ENCODE measurements at places on chromosomes 6 and 20.

- peak; percentile 46 for DNase-seq
Measured at GRCh38 chr20:362271-363254, 15.7 kb downstream of the NRSN2 start.

DNA sequence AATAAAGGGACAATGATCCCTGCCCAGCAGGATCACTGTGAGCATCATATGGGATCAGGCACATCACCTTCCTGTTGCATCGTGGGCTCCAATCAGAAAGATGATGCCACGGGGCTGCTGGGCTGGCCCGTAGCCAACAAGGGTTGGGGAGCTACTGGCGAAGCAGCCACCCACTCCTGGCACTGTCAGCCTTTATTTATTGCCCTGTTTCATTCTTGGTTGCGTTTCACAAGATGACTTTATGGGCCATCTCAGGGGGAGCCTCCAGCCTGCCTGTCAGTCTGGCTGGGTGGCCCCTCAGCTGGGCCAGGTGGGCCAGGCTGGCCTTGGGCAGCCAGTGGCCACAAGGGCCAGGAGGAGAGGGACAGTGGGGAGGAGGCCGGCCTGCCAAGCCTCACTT lies 17.3 kb downstream of the VSTM2L start:
- no peak for DNase-seq

DNA sequence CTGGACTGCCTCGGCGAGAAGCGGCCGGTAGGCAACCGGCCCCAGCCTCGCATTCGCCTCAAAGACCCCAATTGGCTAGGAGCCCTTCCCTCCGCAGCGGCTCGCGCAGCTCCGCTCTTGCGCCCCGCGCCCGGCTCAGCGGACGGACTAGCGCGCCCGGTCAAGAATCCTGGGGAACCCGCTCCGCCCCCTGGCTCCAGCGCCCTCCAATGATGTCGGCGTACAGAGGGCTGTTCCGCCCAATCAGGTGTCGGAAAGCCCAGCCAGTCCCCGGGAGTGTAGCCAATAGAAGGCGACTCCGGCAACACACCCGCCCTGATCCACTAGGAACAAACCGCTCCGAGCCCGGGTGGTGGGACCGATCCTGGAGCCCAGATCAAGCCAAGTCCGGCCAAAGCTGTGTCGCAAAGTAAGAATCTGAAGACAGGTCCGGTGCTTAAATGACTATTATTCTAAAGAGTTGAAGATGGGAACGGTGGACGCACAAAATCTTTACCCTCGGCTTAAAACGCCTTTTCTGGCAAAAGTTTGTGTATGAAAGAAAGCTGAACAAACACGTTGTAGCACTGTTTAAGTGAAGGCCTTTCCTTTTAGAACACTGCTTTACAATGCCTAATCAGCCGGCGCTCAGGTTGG lies 132.2 kb downstream of the OGFRL1 start:
- DNase-seq = peak; percentile 36

- DNase-seq = peak; percentile 92
Measured at GRCh38 chr6:14857501-14857900, 388.4 kb upstream of the JARID2 start.

GRCh38 chr6:168670401-168670985 lies 229.5 kb downstream of the SMOC2 start:
- no peak for DNase-seq

GRCh38 chr20:39107741-39108140 lies 145.6 kb downstream of the DHX35 start:
- no peak for DNase-seq

DNA sequence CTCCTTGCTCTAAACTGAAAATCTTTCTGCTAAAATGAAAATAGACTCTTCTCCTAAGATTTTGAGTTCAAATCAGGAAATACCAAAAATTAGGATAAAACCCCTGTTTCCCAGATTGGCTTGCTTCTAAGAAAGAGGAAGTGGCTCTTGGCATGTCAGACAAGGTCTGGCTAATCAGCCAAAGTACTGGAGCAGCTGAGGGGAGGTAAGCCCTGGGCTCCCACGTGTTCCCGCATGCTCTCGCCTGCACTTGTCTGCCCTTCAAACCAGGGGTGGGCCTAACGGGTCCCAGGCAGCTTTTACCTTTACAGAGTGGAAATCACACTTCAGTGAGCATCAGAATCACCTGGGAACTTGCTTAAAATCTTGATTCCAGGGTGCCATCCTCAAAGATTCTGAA lies 43.2 kb upstream of the GABRR1 start:
- no peak for DNase-seq

DNA sequence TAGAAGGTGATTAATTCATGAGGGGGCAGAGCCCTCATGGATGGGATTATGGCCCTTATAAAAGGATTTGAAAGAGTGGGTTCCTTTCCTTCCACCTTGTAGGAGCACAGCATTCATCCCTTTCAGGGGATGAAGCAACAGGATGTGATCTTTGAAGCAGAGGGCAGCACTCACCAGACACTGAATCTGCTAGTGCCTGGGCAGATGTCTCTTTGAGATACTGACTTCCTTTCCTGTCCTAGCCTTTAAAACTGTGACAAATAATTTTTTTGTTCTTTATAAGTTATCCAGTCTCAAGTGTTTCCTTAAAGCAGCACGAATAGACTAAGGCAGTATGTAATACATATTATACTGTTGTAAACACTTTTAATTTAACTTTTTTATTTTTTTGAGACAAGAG lies 538.6 kb upstream of the RNF217 start:
- DNase-seq = no peak

GRCh38 chr20:40457404-40457803 lies 231.6 kb downstream of the MAFB start:
- DNase-seq = no peak

Measured in CD4-positive, alpha-beta T cell treated with Interleukin-15 for 1 hour (primary cell).